Activated gamma-delta T cell treated with Interleukin-2 at 50 U/mL for 16 hours (primary cell): ENCODE measurements at places on chromosomes 4 and X.

- DNase-seq: no peak
Observed at GRCh38 chr4:654871-655463, 19.1 kb downstream of the ATP5ME start.

GRCh38 chr4:187840814-187841213, 154.8 kb upstream of the ZFP42 start:
- DNase-seq: no peak

GRCh38 chrX:123648028-123648810, 84.6 kb downstream of the THOC2 start:
- DNase-seq: no peak

DNA sequence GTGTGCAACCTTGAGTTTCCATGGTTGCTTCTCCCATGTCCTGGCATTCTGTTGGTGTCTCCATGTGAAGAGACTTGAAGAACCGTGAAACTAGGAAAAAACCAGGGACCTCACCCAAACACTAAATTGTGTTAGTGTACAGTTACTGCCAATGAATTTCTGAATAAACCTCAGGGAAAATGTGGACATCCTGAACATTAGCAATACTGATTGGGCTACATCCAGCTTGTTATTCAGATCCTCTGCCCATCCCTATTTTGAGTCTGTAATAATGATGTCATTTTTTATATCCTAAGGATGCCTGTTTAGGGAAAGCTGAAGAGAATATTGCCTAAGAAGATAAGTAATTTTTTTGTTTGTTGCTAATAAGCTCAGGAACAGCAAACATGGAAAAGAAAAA, 262.7 kb downstream of the TMA16 start:
- DNase-seq: no peak

DNA sequence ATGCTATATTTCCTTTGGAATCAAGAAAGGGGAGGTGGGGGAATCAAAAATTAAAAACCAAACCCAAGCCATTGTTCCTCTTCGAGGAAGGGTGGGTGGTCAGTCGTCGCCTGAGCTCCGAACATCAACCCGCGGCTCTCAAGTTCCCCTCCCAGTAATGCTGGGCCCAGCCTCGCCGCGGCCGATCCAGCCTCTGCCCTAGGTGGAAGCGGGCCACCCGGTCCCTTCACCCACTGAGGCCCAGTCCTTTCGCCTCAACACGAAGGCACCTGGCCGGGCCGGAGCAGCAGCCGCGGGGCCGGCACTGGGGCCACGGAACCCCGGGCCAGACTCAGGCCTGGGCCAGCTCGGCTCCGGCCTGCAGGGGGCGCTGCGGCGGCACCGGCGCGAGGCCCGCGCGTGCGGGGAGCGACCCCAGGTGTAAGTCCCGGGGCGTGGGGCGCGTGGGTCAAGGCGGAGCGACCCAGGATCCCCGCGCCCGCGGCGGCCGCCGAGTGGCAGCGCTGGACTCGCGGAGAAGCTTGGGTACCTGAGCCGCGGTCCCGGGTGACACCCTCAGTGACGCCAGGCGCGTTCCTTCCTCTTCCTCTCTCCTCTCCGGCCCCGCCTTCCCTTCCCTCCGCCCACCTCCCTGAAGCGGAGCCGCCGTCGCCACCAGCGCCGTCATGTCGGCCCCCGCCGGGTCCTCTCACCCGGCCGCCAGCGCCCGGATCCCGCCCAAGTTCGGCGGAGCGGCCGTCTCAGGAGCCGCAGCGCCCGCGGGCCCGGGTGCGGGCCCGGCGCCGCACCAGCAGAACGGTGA, at the start of gene SEC24B:
Gene SEC24B (plus strand): TSS at position 611 of the 802 bp plus-strand sequence. CDS start 55 bp downstream, at position 666.
- peak; percentile 87 for DNase-seq

DNA sequence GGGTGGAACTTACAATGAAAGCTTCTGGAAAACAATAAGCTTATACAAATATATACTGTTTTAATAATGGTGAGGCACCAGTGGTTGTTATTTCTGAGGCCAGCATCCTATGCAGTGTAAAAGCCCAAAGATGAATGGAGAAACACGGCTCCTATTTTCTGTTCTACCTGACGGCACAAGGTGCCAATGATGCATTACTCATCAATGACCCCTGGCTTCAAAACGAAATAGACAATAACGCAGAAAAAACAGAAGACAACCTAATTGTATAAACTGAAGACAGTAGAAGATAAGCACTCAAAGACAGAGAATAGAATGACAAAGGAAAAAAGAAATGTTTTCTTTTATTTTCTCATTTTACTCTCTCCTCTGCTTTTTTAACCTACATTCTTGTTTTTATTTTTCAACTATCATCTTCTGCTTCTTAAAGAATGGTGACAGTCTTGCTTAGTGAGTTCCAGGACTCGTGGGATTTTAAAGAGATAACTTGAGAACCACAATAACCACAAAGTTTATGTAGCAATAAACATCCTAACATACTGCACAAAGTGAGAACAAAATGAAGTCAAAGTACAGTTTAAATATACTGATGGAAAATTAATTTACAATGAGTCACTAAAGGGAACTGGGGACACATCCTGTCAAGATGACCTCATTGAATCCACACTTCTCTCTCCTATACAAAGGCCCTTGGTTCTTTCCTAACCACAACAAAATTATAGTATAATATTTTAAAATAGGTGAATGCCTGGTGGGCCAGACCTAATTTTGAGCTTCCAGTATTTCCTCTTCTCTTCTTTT, 169.8 kb downstream of the BTC start:
- no peak for DNase-seq

GRCh38 chr4:73870768-73871167, 1.6 kb downstream of the CXCL1 start:
- no peak for DNase-seq

- DNase-seq: no peak
Observed at GRCh38 chr4:123952530-123953274, 556.1 kb downstream of the SPRY1 start.

GRCh38 chrX:108216919-108217571, 125.5 kb downstream of the ATG4A start:
- DNase-seq: no peak

DNA sequence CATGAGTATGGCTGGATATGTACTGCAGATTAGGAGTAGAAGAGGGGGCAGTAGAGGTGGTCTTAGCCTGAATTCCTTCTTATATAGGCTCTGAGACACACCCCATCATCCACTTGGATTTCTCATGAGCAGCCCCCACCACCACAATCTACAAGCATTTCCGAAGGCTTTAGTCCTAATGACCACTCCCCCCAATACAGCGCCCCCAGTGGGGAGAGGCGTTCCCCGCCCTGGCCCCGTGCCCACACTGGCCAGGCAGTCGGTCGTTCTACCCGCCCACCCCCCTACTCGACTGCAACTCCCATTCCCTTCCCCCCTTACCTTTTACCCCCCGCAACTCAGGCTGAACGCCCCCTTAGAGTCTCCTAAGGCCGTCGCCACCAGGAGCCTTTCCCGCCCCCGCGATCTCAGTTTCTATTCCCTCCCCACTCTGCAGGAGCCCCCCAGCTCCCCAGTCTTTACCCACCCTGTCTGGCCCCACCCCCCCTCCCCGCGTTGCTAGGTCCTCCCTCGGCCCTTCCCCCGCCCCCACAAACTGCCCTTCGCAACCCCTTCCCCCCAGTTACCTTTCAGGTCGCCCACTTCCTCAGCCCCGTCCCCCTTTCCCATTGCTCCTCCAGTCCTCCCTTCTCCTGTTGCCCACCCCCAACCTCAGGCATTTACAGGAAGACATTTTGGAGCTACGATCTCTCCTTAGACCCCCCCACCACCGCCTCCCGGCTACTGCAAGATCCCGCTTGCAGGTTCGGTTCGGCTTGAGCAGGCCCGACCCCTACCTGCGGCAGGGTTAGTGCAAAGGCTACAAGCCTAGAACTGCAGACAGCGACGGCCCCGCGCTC, 468 bp downstream of the ZMYM3 start:
- peak; percentile 34 for DNase-seq

DNA sequence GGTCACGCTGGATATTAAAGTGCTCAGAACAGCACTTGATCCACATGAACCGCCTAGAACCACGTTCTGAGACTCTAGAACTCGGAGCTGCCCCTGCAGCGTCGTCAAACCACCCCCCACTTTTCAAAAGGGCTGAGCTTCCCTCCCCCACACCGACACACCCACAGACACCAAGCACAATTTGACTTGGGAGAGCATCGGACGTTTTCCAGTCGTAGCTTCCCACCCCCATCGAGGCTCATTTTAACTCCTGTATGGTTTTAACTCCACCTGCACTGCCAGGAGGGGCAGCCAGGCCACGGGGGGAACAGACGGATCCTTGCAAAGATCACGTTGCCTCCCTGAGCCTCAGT, 26.3 kb downstream of the PPP2R2C start:
- DNase-seq: no peak

DNA sequence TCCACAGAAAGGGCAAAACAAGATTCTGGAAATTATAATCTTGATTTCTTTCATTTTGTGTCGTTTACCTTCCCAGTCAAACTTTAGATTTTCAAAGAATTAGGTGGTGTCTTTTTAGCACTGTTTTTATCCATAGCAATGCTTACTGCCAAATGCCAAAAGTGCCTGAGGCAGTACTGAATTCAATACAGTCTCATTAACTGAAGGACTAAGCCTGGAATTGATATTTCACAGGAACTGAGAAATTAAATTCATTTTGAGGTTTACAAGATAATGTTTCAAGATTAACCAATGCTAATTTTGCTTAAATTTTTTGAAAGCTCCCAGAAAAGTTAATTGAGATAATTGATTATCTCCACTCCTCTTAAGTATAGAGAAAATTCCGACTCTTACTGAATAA, 68.8 kb upstream of the ARHGAP24 start:
- no peak for DNase-seq

DNA sequence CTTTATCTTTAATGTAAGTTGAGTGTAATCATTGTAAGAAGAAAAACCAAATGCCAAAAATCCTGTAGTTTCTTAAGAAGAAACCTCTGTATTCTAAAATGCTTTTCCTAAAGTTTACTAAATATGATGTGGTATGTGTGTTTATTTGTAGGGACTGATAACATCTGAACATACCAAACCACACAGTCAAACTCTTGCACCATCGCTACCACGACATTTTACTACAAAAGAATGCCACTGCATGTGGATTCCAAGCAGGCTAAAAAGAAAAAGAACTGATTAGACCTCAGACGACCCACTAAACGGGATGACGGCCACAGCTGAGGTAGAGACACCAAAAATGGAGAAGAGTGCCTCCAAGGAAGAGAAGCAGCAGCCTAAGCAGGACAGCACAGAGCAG, 46.1 kb downstream of the LAS1L start:
- DNase-seq: no peak

DNA sequence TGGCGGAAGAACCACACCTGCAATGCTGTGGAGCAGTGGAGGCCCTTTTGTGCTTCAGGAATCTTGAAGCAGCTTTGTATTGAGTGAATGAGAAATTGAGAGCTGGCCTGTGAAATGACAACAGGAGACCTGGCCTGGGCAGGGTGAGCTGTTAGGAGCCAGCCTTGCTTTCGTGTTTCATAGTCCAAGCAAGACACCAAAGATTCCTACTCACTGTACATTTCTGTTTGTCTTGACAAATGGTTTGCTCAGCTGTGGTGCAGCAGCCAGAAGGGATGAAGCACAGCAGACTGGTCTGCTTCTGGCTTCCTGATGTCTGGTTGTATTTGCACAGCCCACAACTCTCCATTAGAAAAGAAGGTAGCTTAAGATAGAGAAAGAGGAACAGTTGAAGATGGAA, 96.5 kb downstream of the GATB start:
- DNase-seq: no peak

DNA sequence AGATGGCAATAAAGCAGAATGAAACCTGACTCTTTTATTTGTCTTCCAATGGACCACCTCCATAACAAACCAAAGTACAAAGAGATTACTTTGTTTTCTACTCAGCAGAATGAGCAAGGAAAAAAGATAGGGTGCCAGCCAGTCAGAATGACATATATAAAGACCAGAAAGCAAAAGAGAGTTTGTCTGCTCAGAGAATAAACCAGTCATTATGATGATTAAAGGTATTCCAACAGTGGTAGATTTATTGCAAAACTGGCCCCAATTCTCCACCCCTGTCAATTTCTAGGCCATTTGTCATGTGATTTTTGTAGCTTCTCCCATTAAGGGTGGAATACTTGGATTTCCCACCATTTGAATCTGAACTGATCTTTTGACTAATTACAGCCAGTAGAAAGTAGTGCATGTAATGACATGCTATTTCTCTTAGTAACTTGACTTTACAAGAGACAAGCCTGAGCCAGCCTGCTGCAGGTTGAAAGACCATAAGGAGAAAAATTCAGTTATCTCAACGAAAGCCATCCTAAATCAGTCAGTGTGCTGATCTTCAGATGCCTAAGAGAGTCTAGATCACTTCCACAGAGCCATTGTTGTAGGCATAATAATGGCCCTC, 203.1 kb downstream of the EPHA5 start:
- no peak for DNase-seq

- DNase-seq: peak; percentile 18
Observed at GRCh38 chr4:54687887-54688841, 30.4 kb downstream of the KIT start.

DNA sequence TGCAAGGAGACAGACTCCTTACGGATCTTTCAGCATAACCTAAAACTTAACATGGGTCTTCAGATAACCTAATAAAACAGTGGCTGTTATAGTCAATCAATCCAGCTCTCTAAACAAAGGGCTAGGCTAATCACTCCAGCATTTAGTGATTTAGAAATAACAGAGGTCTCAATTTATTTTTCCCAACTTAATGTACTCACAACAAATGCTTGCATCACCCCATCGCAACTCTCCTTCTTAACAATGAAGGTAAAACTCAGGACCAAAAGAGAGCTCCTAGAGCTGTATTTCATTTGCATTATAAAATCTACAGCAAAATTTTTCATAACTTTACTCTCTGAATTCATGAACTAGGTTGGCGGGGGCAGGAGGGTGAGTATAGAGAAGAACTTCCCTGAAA, 1.1 kb downstream of the LIN54 start:
- DNase-seq: no peak

DNA sequence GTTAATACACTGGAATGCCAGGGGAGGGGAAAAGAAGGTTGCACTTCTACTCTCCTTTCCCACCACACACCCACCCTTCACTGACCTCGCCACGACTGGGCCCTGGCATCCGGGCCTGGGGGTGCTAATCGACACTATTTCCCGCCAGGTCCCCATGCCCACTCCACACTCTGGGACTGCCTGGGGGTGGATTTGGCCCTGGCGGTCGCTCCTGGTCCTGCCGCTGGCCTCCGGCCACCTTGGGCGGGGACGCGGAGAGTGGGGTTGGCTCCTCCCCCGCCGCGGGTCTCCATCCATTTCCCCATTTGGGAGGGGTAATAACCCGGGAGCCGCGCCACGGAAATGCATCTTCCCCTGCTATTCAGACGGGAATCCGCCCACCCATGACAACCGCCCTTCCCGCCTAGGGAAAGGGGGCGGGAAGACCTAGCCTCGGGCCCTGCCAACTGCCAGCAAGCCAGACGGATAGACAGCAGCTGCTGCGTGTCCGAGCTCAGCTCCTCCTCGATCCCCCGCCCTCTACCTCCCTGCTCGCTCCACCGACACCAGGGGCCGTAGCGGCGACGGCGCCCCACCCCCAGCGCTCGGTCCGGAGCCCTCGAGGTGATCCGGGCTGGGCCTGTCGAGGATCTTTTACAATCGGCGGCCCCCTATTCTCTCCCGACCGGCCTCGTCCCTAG, 78.1 kb downstream of the RLIM start:
- DNase-seq: peak; percentile 14
